ENCODE measurements at places on chromosomes 16 and 17.

GRCh38 chr17:74671031-74671771 lies 41.5 kb downstream of the CD300LF start:
- no peak for DNase-seq

DNA sequence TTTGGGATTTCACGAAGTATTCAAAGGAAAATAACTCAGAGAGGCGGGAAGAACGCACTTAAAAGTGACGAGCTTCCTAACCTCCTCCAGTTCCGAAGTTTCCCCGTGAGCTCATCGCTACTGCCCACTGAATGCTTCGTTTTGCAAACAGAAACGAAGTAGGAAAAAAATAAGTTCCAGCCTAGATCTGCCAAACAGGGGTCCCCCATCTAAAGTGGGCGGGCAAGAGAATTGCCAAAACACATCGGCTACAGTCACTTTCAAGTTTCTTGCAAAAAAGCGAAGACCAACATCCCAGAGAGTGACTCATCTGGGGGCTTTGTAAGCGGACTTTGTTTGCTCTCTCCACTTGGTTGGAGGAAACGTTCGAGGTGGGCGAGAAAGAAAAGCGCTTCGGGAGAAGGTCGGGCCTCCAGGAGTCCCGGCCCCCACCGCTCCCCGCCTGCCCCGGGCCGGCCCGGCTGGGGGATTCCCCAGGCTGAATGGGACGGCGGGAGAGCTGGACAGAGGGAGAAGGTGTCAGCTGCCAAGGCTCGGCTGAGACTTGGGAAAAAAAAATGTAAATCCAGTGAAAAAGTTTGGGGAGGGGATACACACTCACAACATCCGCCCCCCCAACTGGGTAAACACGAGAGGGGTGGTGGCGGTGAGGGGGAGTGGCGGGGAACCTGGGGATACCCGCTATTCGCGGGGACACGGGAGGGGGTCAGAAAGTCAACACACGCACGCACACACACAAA lies 1.0 kb downstream of the VEZF1 start:
- no peak for DNase-seq

DNA sequence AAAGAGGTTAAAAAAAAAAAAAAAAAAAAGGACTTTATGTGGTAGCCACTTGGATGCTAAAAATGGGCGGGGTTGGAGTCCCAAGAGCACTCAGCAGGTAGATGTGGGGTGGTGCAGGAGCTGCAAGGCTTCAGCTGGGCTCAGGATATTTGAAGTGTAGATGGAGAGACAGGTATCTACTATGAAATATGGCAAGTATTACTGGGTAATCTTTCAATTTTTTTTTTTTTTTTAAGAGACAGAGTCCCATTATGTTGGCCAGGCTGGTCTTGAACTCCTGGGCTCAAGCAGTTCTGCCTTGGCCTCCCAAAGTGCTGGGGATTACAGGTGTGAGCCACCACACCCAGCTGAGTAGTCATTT lies 7.6 kb downstream of the TUFM start:
- no peak for DNase-seq

- no peak for DNase-seq
Observed at GRCh38 chr16:23795378-23795777, 40.4 kb upstream of the PRKCB start.

- DNase-seq = no peak
Observed at GRCh38 chr17:19590451-19590850, 56.8 kb downstream of the SLC47A1 start.

GRCh38 chr17:64920026-64920418 lies 744 bp upstream of the LRRC37A3 start:
- no peak for DNase-seq

GRCh38 chr16:66950971-66951790 lies 9.9 kb upstream of the CES3 start:
- no peak for DNase-seq

GRCh38 chr16:85991425-85991824 lies 92.5 kb downstream of the IRF8 start:
- no peak for DNase-seq

GRCh38 chr16:83849421-83849820 lies 41.6 kb downstream of the HSBP1 start:
- DNase-seq = no peak

DNA sequence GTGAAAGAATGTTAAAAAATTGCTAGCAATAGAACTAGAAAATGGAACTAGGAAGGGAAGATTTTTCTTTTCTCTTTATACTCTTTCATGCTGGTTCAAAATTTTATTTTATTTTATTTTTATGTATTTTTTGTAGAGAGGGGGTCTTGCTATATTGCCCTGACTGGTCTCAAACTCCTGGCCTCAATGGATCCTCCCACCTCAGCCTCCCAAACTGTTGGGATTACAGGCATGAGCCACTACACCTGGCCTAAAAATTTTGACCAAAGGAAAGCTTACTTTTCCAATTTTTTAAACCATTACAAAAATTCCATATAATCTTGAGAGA lies 10.0 kb upstream of the TERF2 start:
- no peak for DNase-seq

GRCh38 chr16:24516900-24517669 lies 22.3 kb upstream of the RBBP6 start:
- DNase-seq = peak; percentile 69

GRCh38 chr17:78365561-78366108 lies 5.8 kb upstream of the SOCS3 start:
- no peak for DNase-seq

GRCh38 chr16:80693553-80693952 lies 110.8 kb downstream of the CDYL2 start:
- DNase-seq = no peak

DNA sequence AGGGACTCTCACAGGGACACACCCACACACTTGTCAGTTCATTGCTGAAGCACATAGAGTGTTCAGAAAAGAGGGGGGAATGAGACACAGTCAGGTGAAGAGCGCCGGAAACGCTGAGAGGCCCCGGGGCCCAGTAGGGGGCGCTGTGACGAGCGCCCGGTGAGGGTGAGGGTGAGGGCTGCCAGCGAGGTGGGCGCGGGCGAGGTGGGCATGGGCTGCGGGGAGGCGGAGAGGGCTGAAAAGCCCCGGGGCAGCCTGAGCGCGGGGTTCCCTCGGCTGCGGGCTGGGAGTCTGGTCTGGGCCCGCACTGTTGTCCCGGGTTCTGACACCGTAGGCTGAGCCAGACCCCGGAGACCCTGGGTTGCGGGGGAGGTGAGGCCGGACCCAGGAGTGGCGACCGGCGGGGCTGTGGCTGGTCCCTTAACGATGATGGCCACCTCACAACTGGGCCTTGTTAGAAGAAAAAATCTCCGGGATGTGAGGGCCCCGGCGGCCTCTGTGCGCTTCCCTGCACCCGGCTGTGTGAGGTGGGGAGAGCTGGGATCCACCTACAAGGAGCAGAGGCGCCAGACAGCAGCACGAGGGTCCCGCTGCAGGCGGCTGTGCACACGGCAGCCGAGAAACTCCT lies 91.4 kb downstream of the C16orf78 start:
- no peak for DNase-seq

GRCh38 chr17:8372422-8372821 lies 4.1 kb downstream of the KRABD2 start:
- no peak for DNase-seq

- DNase-seq = no peak
Observed at GRCh38 chr17:50144845-50145531, 5.5 kb downstream of the PPP1R9B start.

DNA sequence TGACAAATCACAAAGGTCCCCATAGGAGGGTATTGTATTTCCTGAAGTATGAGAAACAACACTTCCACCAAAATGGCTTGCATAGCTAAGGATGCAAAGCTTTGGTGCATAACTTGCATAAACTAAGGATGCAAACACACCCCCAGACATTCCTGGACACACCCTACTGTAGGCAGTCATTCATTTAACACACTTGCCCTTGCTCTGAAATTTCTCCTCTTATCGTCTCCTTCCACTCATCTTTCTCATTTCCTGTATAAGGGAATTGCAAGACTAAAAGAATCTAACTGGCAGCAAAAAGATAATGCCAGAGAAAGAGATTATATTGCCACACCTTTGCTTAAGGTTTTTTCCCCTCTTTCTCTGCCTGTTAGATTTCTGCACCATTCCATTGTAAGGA lies 28.3 kb downstream of the CHD9 start:
- DNase-seq = no peak

DNA sequence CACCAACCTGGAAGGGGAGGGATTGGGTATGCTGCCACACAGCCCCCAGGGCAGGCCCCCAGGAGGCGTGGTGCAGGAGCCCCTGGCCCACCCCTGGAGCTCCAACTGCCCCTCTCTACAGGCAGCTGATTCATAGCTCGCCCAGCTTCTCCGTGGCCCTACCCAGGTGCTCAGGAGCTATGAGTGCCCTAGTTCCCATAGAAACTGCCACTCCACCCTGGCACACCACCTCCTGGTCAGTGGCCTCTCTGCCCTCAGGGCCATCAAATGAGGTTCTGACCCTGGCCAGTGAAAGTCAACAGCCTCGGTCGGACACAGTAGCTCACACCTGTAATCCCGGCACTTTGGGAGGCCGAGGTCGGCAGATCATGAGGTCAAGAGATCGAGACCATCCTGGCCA lies 18.0 kb downstream of the CNGB1 start:
- no peak for DNase-seq

DNA sequence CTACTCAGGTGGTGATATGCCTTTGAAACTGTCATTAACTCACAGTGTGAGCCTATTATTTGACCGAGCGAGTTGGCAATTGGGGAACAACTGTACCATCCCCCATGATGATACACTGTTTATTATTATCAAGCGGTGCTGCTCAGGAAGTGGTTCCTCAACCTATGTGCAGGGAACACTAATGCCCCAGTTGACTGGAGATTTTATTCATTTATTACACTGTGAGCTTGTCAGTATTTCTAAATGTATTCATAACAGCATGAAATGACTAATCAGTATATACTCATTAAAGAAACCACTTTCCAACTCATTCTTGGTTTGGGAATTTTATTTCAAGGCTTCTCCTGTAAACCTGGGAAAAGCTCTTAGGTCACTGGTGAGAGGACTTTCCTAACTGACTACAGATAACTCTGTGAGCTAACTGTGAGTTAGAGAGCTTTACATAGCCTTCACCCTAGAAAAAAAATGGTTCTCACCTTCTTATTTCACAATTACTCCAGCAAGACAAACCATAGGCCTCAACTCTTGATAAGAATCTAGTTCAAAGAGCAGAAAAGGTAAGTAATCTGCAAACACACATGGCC lies 42.4 kb downstream of the NXPH3 start:
- DNase-seq = no peak

DNA sequence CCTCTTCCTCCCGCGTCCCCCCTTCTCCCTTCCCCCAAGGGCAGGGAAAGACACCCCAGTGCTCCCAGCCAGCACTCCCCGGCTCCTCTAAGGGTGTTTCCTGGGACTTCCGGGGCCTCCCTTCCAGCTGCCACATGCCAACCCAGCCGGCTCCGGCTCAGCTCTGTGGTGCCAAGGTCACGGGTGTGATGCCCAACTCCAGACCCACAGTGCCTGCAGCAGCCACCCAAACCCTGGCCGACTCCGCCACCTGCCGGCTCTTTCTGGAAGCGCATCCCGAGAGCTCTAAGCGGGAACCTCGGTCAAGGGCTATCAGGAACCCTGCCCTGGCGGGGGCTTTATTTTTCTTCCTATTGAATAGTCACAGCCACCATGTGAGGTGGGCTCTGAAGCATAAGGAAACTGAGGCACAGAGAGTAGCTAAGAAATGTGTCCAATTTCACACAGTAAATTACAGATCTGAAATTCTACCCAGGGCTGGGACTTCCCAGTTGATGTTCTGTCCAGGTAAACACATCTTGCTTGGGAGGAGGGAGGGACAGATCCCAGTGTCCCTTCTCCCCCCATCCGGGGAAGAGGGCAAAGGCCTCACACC lies 3.3 kb upstream of the PPP1R1B start:
- DNase-seq = peak; percentile 43

- peak; percentile 6 for DNase-seq
Observed at GRCh38 chr16:29674188-29674587, 4.8 kb upstream of the QPRT start.

DNA sequence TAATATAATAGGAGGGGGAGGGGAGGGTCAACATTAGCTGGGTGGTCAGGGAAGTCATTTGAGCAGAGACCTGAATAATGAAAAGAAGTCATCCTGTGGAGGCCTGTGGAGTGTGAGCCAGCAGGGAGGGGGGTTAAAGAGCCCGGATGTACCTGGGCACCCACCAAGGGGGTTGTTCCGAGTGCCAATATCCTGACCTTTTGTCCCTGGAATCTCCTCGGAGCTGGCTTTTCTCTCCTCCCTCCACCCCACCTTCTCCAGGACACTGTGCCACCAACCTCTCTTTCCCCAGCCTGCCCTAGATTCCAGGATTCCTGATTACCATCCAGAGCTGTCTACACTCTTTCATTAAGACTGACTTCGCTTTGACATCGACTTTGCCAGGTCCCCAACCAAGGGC lies 6.2 kb downstream of the SHBG start:
- DNase-seq = no peak

DNA sequence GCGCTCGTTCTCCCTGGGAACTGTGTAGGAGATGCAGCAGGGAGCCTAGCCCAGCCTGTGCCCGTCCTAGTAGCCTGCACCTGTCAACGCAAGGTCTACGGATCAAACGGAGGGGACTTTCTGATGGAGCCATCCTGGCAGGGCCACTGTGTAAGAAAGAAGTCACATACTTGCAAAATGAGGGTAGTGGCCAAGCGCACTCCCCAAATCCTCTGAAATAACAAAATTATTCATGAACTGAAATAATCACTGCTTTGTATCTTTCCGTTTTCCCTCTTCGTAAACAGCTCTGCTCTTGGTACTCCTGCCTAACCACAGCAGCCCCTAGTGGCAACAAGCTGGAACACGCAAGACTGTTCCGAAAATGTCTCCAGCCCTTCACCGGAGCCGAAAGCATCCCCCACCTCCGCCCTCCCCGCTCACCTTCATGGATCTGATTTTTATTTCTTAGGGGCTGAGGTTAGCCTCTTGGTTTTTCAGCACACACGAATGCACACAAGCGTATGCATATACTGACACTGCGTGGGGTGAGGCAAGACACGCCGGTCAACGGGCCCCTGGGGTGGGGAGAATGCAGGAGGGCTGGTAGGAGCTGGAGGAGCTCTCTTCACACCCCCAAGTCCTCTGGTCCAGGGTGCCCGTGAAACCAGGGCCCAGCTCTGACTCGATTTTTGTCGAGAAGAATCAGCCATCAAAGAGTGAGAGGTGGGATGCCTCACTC lies 100.8 kb downstream of the ABCC12 start:
- DNase-seq = peak; percentile 58

DNA sequence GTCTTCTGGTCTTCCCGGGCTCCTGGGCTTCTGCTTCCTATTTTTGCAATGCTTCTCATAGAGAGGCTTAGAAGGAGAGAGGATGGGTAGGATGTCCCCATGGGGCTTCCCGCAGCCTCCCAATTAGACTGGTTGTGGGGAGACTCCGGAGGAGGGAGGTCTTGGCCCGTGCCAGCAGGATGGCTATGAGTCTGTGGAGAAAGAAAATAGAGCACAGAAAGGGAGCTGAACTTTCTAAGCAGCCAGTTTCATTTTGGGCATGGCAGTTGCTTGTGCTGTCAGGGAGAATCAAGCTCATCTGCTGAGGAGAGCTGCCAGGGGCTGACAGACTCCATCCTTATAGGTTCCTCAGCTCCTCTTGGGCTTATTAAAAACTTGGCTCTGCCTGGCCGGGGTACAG lies 204.0 kb downstream of the SHISA9 start:
- DNase-seq = no peak

Data from SHP77 treated with DMSO at 0.1 percent for 48 hours (cell line).